Hepatocyte (in vitro differentiated cells): ENCODE measurements at places on chromosomes 2 and 18.
A peak's percentile ranks its signal among the peaks of the same experiment; 100 is the strongest.

DNA sequence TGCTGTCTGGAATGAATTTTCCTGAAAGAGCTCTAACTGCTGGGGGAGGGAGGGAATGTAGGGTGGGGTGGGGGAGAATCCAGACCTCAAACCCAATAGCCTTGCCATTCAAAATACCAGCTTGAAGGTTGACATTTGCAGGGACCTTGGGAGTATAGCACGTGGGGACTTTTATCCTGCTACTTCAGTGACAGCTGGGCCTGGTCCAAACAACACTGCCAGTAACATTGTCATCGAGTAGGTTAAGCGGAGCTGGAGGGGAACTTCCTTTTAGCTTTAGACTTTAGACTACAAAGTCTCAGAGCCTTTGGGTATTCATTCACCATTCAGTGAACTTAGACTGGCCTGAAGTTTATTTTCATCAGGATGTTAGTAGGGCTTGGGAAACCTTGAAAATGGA lies 248.7 kb downstream of the MEIS1 start:
- H3K4me3 ChIP-seq = no peak overlapping the region
- H3K4me1 ChIP-seq = peaks cover 4% of the 10 kb centered on the region
- no peak overlapping the region for H3K27ac ChIP-seq

- H3K27me3 ChIP-seq = no peaks in the 10 kb centered on the region
- H3K4me3 ChIP-seq = no peak overlapping the region
- no peaks in the 10 kb centered on the region for H3K36me3 ChIP-seq
- no peaks in the 10 kb centered on the region for H3K4me1 ChIP-seq
- DNase-seq = no peak
Observed at GRCh38 chr18:66795051-66795450, 191.2 kb upstream of the CDH19 start.

DNA sequence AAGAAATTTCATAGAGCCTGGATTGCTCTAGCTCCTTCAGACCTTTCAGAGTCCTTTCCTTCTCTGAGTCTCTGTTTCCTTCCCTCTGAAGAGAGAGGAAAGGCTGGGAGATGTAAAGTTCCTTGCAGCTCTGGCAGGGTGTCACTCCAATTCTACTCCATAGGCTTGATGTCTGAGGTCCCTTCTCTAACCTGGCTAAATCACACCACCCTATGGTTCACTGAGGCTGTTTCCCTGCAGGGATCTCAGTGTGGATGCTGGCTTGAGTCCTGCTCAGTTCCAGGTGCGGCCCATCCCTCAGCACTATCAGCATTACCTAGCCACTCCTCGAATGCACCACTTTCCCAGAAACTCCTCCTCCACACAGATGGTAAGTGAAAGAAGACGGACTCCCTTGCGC lies 209.7 kb downstream of the LOXHD1 start:
- no peak for DNase-seq
- H3K36me3 ChIP-seq = no peaks in the 10 kb centered on the region
- H3K4me3 ChIP-seq = no peak overlapping the region

- peak; percentile 83 for DNase-seq
- no peaks in the 10 kb centered on the region for H3K27me3 ChIP-seq
- H3K36me3 ChIP-seq = no peaks in the 10 kb centered on the region
- H3K27ac ChIP-seq = peak overlapping the region; percentile 99
Observed at GRCh38 chr18:63366213-63367052, 573 bp downstream of the KDSR start.

GRCh38 chr2:118146315-118147283 lies 58.3 kb downstream of the INSIG2 start:
- peaks cover 8% of the 10 kb centered on the region for H3K4me1 ChIP-seq
- no peaks in the 10 kb centered on the region for H3K27me3 ChIP-seq
- H3K27ac ChIP-seq = peak overlapping the region; percentile 88
- DNase-seq = peak; percentile 50

- H3K27ac ChIP-seq = no peak overlapping the region
- DNase-seq = no peak
- peaks cover 18% of the 10 kb centered on the region for H3K27me3 ChIP-seq
- H3K36me3 ChIP-seq = no peaks in the 10 kb centered on the region
- H3K4me1 ChIP-seq = no peaks in the 10 kb centered on the region
Observed at GRCh38 chr18:47323158-47323557, 71.7 kb upstream of the SKOR2 start.

GRCh38 chr2:118222672-118223421 lies 134.6 kb downstream of the INSIG2 start:
- H3K36me3 ChIP-seq = no peaks in the 10 kb centered on the region
- H3K27me3 ChIP-seq = peaks cover 74% of the 10 kb centered on the region
- no peak overlapping the region for H3K27ac ChIP-seq
- no peak overlapping the region for H3K4me3 ChIP-seq
- DNase-seq = no peak

DNA sequence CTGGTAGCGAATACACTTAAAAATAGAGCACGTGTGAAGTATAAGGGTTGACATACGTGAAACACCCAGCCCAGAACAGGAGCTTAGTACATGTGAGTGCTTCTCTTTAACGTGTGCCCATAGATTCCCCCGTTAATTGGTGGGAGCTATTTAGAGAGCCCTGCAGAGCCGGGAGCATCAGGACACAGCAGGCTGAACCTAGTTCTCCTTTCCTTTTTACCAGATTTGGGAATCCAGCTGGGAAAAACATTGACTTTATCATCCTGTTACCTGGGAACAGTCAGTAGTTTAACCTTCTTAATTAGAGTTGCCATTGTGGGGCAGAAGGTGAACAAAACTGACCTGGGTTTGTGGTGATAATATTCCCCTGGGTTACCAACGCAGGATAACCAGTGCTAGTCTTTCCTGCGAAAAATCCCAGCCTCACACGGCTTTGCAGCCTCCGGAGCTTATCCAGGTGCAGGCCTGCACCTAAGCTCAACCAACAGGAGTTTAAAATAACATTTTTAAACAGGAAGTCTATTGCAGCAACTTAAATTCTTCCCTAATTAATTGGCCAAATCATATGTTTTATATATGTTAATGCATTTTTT lies 78.1 kb upstream of the SPTBN1 start:
- no peaks in the 10 kb centered on the region for H3K36me3 ChIP-seq
- DNase-seq = no peak
- no peak overlapping the region for H3K4me3 ChIP-seq
- no peak overlapping the region for H3K27ac ChIP-seq

- no peak for DNase-seq
- H3K27ac ChIP-seq = peak overlapping the region; percentile 21
- H3K4me3 ChIP-seq = no peak overlapping the region
- no peaks in the 10 kb centered on the region for H3K36me3 ChIP-seq
- no peaks in the 10 kb centered on the region for H3K27me3 ChIP-seq
Observed at GRCh38 chr2:211061612-211062296, 505.4 kb downstream of the CPS1 start.

- DNase-seq = no peak
- H3K36me3 ChIP-seq = no peaks in the 10 kb centered on the region
- H3K27ac ChIP-seq = peak overlapping the region; percentile 41
Observed at GRCh38 chr2:164981217-164981990, 26.1 kb upstream of the SLC38A11 start.

DNA sequence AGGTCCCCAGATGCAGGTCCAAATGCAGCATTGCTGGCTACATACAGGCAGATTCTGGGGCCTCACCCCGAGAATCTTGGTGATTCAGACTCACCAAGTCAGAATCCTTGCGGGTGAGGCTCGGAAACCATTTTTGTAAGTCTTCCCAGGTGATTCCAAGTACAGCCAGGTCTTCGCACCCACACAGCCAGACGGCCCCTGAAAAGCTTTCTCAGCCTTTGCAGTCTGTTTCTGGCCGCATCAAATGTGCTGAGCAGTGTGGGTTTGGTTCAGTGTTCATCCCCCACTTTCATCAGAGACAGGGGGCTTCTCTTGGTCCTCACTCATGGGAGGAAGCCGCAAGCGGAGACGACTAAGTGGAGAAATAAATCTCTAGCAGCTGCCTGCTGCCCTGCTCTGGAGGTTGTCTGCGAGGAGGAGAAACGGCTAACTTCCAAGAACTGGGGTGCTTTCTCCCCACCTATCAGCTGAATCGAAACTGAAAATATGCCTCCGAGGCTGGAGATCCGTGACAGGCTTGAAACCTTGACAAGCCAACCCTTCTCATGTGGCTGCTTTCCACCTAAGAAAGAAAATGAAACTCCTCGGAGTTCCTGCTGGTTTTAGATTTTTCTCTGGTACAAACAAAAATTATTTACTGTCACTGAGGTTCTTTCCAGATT lies 8.9 kb upstream of the TMEM185B start:
- H3K4me1 ChIP-seq = peaks cover 13% of the 10 kb centered on the region
- DNase-seq = no peak
- no peak overlapping the region for H3K4me3 ChIP-seq
- no peaks in the 10 kb centered on the region for H3K36me3 ChIP-seq
- H3K27me3 ChIP-seq = no peaks in the 10 kb centered on the region
- peak overlapping the region; percentile 94 for H3K27ac ChIP-seq

DNA sequence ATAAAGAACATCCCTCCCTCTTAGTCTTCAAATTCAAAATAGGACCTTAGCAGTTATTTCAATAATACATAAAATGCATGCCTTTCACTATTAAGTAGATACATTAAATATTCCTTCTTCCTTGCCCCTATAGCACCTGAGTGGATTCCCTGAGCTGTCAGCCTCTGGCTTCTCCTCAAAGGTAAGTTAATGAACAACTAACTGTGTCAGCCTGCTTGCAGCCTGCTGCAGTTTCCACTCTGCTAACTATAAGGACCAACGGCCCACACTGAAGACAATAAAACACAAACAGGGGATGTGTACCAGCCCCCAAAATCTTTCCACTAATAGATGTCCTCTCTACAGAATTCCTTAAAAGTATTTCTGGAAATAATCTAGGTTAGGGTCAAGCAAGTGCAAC lies 5.0 kb downstream of the KCTD1 start:
- peaks cover 28% of the 10 kb centered on the region for H3K4me1 ChIP-seq
- H3K4me3 ChIP-seq = no peak overlapping the region
- no peaks in the 10 kb centered on the region for H3K27me3 ChIP-seq

GRCh38 chr2:171210864-171211431 lies 50.3 kb upstream of the TLK1 start:
- no peaks in the 10 kb centered on the region for H3K27me3 ChIP-seq
- no peak for DNase-seq
- H3K4me1 ChIP-seq = no peaks in the 10 kb centered on the region
- H3K36me3 ChIP-seq = no peaks in the 10 kb centered on the region

DNA sequence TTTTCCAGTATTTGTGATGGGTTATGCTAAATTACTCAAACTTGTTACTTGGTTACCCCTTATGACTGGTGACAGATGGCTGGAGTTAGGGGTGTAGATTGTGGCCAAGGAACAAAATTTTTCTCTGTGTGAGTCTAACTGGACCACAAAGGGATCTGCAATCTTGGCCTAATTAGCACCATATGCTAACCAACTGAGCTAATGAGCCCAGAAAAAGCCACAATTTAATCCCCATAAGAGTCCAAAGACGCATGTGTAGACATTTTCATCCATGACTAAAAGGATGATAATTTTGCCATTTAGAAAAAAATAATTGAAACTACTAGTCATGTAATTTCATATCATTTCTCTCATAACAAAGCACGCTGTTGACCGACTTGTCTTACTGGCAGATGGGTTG lies 151.2 kb downstream of the ABCA12 start:
- no peak overlapping the region for H3K4me3 ChIP-seq
- H3K27me3 ChIP-seq = no peaks in the 10 kb centered on the region
- H3K27ac ChIP-seq = no peak overlapping the region
- no peaks in the 10 kb centered on the region for H3K4me1 ChIP-seq

- H3K4me1 ChIP-seq = peaks cover 23% of the 10 kb centered on the region
- no peaks in the 10 kb centered on the region for H3K27me3 ChIP-seq
- H3K4me3 ChIP-seq = no peak overlapping the region
- H3K27ac ChIP-seq = peak overlapping the region; percentile 79
Observed at GRCh38 chr2:44245083-44245861, 30.0 kb upstream of the SLC3A1 start.

- H3K36me3 ChIP-seq = no peaks in the 10 kb centered on the region
- H3K27me3 ChIP-seq = no peaks in the 10 kb centered on the region
- H3K4me3 ChIP-seq = no peak overlapping the region
- no peaks in the 10 kb centered on the region for H3K4me1 ChIP-seq
Observed at GRCh38 chr18:11408555-11409065, 200.8 kb upstream of the SLC35G4 start.

DNA sequence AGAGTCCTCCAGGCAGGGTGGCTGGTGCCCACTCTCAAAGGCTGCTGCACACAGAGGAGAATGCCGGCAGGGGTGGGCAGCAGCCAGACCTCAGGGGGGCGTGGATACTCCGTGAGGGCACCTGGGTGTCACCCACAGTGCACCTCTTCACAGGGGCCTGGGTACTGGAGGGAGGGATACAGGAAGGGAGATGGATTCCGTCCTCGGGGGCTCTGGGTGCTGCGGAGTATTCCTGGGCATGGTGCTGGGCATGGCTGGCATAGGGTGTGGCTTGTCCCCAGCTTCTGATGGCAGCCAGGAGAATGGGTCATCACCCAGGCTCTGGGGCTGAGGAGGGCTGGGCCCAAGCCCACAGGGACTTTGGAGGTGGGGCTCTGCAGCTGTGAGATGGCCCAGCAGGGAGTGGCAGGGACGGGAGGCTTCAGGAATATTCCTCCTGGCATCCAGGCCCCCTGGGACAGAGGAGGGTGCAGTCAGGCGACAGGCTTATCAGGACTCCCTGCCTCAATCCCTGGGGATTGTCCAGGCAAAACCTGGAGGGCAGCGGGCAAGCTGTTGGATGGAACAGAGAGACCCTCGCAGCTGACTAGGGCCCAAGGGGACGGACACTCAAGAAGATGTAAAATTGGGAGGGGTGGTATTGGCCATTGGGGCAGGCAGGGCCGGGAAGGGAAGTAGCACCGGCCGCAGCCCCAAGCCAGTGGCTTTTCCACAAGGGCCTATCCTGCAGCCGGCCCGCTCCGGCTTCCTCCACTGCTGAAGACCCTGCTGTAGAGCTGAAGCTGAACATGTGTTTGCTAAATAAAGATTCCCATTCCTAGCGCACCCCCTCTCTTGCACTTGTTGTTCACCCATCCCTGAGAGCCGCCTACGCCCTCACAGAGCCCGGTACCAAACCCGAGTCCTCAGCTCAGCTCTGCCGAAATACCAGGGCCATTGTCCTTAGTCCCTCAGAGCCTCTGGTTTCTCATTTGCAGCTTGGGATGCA lies 5.7 kb upstream of the KLHL30 start:
- H3K4me1 ChIP-seq = no peaks in the 10 kb centered on the region
- no peak for DNase-seq
- no peak overlapping the region for H3K4me3 ChIP-seq
- H3K27me3 ChIP-seq = no peaks in the 10 kb centered on the region
- H3K36me3 ChIP-seq = no peaks in the 10 kb centered on the region
